Right renal pelvis (tissue), 4 donors: ENCODE measurements at places on chromosomes 16 and 17.

DNA sequence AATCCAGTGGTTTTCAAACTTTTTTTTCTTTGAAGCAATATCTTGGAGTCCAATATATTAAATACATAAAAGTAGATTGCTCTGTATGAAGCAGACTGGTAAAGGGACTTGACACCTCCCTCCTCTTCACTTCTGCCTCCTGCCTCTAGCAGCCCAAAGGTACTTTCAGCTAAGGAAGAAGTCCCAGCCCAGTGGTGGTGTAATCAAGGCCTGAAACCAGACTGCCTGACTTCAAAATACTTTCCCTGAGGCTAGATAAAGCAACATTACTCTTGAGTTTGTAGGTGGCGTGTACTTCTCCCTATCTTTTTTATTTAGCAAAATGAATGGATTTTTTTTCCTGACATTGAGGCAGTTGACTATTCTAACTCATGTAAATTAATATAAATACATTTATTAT lies 122.4 kb upstream of the TMEM97 start:
- DNase-seq: no peak

GRCh38 chr16:72974142-72974769 lies 73.7 kb downstream of the ZFHX3 start:
- DNase-seq: no peak

GRCh38 chr16:50566014-50566962 lies 18.1 kb downstream of the NKD1 start:
- DNase-seq: no peak

DNA sequence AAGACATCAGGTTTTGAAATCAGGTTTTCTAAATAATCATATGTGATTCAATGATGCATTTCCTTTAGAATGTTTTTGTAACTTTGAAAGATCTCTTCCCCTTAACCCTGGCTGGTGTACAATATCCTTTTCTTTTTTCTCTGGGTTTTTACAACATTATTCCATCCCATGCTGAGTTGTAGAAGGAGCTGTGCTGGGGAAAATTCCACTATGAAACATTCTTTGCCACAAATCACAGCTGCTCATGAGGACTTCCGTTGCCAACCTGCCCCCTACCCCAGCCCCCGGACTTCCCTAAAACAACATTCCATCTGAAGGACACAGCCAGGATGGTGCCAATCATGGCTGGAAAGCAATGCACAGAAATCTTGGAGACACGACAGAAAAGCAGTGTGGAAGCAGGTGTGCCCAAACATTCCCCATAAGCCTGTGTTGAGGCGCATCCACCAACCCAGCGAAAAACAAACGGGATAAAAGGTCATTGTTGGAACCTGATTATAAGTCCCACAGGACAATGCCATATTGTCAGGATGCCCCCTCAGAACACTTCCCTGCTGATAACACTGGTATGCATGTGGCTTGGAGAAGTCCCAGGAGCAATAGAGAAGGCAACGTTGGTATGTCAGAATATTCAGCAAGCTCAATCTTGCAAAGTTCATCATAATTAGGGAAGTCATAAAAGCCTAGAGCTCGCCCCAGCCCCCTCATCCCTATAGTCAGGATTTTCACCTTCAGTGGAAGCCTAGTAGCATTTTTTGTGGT lies 475.0 kb downstream of the HS3ST3B1 start:
- no peak for DNase-seq

- no peak for DNase-seq
These were observed 176.5 kb downstream of the SEC14L1 start for GRCh38 chr17:77317091-77317750.

GRCh38 chr17:31050948-31051347 lies 43.8 kb upstream of the NF1 start:
- DNase-seq: no peak

DNA sequence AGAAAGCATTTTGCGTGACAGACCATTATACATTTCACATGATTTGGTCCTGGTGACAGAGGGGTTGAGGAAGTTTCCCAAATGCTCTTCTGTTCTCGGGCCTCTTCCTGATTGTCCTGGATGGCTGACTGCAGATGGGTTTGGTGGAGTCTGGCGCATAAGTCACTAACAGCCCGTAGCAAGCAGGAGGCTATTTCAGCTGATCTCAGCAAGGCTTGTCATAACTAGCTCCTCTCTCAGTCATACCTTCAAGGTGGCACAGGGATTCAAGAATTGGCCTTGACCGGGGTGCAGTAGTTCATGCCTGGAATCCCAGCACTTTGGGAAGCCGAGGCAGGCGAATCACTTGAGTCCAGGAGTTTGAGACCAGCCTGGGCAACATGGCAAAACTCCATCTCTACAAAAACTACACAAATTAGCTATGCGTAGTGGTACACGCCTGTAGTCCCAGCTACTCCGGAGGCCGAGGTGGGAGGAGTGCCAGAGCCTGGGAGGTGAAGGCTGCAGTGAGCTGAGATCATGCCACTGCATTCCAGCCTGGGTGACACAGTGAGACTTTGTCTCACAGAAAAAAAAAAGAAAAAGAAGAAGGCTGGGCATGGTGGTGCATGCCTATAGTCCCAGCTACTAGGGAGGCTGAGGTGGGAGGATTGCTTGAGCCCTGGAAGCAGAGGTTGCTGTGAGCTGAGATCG lies 68.9 kb upstream of the HAS3 start:
- no peak for DNase-seq

- DNase-seq: no peak
These were observed 107.4 kb upstream of the CES5A start for GRCh38 chr16:55982597-55982996.

GRCh38 chr17:18008496-18009268 lies 30.3 kb downstream of the ATPAF2 start:
- DNase-seq: no peak

- no peak for DNase-seq
These were observed 111.2 kb downstream of the ANKRD11 start for GRCh38 chr16:89378947-89379771.

DNA sequence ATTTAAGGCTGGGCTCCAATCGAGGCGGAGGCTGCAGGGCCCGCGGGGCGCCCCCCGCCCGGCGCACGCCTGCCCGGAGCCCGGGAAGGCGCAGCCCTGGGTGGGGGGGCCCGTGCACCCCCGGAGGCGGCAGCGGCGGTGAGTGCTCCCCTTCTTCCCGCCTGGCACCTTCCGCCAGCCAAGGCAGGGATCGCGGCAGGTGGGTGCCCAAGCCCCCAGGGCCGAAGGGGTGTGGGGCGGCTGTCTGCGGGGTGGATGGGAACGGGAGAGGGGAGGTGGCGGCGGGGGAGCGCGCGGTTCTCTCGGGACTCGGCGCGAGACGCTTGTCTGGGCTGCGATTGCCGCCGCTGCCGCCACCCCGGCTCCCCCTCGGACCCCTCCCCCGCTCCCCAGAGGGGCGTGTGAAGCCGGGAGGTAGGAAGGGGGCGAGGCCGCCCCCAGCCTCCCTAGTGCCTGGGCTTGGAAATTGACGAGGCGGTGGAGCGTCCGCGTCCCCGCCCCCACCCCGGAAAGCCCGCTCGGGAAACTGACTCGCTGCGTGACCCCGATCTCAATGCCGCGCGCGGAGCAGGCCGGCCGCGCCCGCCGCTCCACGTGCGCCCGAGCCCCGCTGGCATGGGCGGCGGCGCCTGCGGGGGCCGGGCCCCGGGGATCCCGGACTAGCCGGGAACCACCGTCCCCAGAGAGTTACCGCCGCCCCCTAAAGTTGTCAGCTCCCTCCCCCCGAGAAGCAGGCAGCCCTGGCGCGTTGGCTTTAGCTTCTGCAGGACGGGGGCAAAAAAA lies 231.5 kb downstream of the MRTFB start:
- DNase-seq: no peak
